NCI-H1105 treated with DMSO at 0.1 percent for 48 hours (cell line): ENCODE measurements at places on chromosomes 2 and 18.

DNA sequence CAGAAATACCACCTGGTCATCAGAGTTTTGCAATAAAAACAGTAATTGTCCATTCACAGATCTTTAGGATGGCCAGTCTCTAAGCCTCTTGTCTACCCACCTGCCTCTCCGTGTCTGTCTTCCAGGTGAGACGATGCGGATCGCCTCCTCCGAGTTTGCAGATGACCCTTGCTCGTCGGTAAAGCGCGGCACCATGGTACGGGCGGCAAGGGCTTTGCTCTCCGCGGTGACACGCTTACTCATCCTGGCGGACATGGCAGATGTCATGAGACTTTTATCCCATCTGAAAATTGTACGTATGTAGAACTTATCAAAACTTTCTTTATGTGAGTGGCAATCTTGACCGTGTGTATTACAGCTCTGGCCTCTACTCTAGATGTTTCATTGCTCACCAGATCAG, 345.0 kb downstream of the CTNNA2 start:
- DNase-seq = no peak

- no peak for DNase-seq
These were observed 163.4 kb upstream of the NOSTRIN start for GRCh38 chr2:168639018-168639417.

DNA sequence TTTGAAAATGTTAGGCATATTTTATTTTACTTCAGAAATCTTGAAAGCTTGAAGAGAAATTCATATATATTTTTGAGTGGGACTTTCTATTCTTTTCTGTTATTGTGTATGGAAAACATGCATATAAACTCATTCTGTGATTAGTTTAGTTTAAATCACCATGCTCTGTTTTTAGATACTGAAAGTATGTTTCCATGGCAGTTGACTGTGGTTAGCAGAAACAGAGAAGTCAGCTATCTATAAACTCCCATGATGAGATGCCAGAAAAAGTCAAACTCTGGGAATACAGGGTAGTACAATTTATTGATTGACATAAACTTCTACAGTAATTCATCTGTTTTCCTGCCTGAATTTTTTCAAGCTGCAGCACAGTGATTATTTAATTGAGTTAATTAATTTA, 905.3 kb upstream of the VRK2 start:
- no peak for DNase-seq

DNA sequence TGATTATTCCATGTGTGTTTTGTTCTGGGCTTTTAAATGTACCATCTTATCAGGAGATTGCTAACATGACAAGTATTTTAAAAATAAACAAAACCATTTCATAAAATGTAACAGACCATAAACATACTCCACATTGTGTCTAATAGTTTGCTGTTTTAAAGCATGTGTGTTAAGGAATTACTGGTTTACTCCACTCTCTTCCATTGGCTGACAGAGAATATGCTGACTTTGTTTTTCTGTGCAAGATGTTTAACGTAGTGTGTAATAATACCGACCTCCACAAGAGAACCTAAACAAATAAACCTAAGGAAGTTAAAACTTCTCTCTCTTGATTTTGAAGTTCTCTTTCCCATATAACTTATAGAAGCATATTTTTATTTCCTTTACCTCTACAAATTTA, 17.0 kb upstream of the TMEM18 start:
- no peak for DNase-seq

DNA sequence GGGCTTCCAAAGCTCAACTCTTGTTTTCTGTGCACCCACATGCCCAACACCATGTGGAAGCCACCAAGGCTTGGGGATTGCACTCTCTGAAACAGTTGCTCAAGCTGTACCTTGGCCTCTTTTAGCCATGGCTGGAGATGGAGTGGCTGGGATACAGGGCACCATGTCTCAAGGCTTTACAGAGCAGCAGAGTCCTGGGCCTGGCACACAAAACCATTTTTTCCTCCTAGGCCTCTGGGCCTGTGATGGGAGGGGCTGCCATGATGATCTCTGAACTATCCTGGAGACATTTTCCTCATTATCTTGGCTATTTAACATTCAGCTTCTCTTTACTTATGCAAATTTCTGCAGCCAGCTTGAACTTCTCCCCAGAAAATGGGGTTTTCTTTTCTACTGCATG, 179.7 kb upstream of the LRP1B start:
- DNase-seq = no peak

DNA sequence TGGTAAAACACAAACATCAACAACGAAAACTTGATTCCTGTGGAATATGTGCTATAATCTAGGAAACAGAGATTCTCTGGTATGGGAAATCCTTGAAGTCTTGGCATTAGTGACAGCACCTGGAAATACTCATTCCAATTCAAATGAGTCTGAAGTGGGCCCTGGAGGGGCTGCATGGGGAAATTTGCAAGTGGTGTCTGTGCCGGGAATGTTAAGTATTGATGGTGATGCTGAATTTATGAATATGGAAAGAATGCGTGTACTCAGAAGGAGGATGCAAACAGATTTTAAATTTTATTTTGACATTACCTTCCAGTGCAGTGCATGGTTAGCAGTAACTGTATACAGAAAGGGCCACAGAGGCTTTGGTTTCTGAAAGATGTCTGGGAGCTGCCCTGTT, 37.2 kb downstream of the PTPRM start:
- no peak for DNase-seq

GRCh38 chr2:28619213-28620196, 123.6 kb downstream of the PLB1 start:
- no peak for DNase-seq

DNA sequence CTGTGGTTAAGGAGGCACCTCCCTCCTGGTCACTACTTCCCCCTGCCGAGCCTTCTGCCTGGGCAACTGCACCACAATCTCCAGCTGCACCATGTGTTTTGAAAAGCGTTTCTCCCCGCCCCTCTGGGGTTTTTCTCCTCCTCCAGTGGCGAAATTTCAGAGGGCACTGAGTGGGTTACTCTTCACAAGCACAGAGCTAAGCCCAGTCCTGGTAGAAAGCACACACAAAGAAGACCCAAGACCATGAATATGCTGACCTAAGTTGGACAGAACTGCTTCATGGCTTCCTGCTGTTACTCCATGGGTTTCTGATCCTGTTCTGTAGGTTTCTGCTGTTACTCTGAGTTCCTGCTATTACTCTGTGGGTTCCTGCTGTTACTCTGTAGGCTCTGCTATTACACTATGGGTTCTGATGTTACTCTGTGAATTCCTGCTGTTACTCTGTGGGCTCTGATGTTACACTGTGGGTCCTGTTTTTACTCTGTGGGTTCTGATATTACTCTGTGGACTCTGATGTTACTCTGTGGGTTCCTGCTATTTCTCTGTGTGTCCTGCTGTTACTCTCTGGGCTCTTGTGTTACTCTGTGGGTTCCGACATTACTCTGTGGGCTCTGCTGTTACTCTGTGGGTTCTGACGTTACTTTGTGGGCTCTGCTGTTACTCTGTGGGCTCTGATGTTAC, 216.6 kb downstream of the RTP5 start:
- no peak for DNase-seq

DNA sequence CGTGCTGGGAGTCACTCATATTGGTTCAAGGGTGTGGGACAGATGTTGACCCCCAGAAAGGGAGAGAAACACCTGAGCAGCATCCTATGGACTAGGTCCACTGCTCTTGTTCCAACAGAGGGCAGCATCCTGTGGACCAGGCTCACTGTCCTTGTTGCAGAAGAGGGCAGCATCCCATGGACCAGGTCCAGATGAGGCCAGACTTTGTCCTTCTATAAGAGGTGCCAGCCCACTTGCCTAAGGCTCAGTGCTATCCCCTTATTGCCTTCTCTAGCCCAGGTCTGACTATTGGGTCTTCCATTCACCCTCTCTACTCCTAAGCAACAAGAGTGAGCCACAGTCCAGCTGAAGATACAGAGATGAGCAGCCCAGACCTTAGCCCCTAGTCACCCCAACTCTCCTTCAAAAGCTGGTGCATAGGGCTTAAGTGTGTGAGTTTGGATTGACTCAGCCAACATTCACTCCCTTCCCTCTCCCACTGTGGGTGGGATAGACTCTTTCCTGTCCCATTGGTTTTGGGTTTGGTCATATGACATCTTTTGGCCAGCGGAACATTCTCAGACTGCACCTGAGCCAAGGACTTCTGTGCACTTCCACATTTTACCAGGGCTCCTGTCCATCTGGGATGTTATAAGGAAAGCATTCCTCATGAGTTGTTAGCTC, 132.4 kb upstream of the GPC1 start:
- DNase-seq = no peak

DNA sequence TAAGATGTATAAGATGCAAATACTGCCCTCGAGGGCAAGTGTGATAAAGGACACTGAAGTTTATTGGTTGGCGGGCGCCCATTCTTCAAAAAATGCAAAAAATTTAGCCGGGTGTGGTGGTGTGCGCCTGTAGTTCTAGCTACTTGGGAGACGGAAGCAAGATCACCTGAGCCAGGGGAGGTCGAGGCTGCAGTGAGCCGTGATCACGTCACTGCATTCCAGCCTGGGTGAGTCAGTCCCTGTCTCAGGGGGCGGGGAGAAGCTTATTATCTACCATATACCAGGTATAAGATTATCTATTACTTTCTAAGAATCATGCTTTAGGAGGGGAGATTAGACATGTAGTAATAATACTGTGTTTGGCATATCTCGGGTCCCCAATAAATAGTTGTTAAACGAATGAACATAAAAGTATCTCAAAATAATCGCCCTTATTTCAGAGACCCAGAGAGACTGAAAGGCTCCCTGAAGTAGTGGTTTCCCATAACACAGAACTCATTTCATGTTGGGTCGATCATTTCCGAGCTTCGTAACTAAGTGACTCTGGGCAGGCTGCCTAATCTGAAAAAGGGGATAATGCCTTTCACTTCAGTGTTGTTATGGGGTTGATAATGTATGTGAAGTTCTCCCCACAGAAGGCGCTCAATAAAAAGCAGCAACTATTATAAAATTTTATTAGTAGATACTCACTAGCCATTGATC, 1.2 kb upstream of the SELENOI start:
- peak; percentile 37 for DNase-seq

- no peak for DNase-seq
These were observed 273.0 kb downstream of the RNF152 start for GRCh38 chr18:61619783-61620182.

DNA sequence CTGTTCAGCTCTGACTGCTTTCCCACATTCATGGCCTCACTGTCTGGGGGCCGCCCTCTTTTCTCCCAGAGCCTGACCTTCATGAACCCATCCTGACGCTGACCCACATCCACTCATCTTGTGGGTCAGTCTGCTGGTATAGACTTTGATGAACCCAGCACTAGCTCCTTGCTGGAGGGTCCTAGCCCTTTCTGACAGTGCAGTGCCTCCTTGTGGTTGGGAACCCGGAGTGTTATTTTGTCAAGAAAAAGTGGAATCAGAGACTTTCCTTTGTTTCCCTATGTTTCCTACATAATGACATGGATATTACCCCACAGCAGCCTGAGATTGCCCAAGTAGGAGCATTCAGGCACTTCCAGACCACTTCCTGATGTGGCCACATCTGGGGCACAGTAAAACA, 19.3 kb upstream of the OSR1 start:
- no peak for DNase-seq

GRCh38 chr2:20291846-20292408, 58.7 kb downstream of the PUM2 start:
- DNase-seq = no peak

GRCh38 chr2:238380336-238380735, 46.4 kb upstream of the ASB1 start:
- no peak for DNase-seq

GRCh38 chr2:217743407-217743806, 259.4 kb downstream of the TNS1 start:
- DNase-seq = no peak

GRCh38 chr2:29518646-29519337, 402.6 kb downstream of the ALK start:
- no peak for DNase-seq

GRCh38 chr18:21361307-21361880, 119.4 kb downstream of the GREB1L start:
- DNase-seq = no peak

DNA sequence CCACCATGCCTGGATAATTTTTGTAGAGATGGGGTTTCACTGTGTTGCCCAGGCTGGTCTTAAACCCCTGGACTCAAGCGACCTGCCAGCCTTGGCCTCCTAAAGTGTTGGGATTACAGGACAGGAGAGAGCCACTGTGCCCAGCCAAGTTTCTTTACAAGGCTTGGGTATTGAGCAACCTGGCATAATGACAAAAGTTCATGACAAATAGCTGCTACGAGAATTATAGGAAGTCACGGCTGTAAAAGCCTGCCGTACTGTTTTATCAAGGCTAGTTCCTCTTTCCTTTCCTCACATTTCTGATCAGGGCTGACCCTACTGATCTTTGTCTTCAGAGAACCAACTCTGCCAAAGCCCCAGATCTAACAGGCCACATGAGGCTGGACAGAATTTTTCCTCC, 490.4 kb upstream of the SPRED2 start:
- no peak for DNase-seq

DNA sequence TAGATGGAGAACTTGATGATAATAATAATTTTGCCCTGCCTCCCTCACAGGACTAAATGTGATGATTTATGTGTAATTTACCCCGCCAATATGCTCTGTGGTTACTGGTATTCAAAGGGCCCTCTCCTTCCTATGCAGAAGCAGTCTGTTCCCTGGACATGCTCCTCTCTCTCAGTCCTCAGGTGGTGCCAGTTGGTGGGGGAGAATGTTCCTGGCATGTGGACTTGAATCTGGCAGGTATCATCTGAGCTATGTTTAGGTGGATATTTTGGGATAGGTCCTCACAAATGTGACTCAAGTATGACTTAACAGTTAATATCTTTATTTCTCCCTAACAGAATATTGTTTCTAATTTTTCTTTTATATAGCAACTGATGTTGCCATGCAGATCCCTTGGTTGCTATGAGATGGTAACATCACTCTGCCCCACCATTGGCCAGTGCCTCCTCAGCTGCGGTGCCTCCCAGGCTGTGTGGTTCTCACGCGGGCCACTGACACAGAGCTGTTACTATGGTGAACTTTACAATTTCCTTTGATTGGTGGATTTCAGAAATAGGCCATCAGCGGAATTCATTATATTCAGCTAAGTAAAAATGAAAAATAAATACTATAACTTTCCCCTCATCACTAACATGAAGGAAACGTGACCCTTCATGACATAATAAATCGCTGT, 106.7 kb upstream of the PELI1 start:
- DNase-seq = no peak

DNA sequence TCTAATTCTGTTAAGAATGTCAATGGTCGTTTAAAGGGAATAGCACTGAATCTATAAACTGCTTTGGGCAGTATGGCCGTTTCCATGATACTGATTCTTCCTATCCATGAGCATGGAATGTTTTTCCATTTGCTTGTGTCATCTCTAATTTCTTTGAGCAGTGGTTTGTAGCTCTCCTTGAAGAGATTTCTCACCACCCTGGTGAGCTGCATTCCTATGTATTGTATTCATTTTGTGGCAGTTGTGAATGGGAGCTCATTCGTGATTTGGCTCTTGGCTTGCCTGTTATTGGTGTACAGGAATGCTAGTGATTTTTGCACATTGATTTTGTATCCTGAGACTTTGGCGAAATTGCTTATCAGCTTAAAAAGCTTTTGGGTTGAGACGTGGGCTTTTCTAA, 38.3 kb upstream of the WDR75 start:
- DNase-seq = no peak

DNA sequence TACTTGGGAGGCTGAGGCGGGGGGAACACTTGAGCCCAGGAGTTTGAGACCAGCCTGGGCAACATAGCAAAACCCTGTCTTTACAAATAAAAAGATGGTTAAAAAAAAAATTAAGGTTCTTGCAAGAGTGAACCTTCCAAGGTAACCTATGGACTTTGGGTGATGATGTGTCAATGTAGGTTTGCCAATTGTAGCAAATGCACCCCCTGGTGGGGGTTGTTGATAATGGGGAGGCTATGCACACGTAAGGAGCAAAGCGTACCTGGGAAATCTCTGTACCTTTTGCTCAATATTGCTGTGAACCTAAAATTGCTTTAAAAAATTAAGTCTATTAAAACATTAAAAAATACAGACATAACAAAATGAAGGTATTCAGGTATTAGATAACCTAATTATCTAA, 70.4 kb downstream of the CWC22 start:
- DNase-seq = no peak
